ENCODE measurements at places on chromosomes 3 and 15. TPM values are rescaled to one million over a fixed set of nuclear protein-coding genes. Genes with fewer than 3 reads are reported as not detected.

Gene DTWD1
- 46.8 TPM for polyA plus RNA-seq

Gene ISLR
- polyA plus RNA-seq = 37.2 TPM

Gene VPS18
- polyA plus RNA-seq = 17.6 TPM

Gene KCNAB1
- 2.7 TPM for polyA plus RNA-seq

DNA sequence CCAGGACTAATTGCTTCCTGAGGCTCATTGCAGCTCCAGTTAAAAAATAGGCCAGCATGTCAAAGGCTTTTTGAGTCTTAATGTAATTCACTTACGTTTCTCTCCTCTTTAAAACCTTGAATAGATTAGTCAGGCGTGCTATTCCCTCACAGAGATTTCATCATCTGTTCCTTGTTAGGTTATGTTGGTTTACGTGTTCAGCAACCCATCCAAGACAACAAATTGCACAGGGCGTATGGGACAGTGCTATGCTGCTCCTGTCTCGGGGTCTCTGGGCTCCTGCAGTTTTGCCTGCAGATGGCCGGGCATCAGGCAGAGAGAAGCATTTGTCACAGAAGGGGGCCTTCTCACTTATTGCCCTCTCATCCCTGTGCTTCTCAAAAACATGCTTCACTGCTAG is 117.1 kb downstream of the CHDH start:
- DNase-seq = no peak

GRCh38 chr3:155739154-155739553 is 5.7 kb downstream of the PLCH1 start:
- no peak for DNase-seq

DNA sequence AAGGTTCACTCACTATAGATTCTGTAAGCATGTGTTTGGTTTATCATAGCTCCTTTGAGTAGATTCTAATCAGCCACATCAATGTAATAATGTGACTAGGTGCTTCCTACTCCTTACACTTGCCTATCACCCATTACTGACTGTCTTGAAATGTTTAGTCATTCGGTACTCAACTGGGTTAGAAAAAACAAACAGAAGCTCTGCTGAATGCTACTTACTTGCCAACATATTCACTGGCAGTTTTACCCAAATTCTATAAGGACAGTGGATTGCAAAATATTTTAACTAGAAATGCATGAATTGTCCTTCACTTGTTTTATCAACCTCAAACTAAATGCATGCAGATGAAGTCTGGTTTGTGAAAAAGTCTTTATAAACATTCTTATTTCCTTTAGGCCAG is 352.1 kb upstream of the ALCAM start:
- no peak for DNase-seq

Gene CCDC71
- polyA plus RNA-seq = 34.1 TPM

DNA sequence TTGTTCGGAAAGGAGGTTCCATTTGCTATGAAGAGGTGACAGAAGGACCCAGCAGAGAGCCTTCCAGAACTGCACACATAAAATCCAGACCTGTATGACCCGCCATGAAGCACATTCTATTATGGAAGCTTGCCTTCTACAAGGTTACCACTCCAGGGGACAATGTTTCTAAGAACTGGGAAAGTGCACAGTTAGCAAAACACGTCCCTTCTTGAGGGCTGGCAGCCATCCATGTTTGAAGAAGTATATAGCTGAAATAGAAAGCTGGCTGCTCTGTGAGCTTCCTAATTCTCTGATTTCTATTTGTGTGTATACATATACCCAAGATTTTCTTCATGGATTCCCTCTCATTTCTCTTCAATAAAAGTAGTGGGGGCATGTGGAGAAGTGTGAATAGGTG is 74.6 kb downstream of the CNTN3 start:
- no peak for DNase-seq

Gene IFT57
- polyA plus RNA-seq = 93.4 TPM

DNA sequence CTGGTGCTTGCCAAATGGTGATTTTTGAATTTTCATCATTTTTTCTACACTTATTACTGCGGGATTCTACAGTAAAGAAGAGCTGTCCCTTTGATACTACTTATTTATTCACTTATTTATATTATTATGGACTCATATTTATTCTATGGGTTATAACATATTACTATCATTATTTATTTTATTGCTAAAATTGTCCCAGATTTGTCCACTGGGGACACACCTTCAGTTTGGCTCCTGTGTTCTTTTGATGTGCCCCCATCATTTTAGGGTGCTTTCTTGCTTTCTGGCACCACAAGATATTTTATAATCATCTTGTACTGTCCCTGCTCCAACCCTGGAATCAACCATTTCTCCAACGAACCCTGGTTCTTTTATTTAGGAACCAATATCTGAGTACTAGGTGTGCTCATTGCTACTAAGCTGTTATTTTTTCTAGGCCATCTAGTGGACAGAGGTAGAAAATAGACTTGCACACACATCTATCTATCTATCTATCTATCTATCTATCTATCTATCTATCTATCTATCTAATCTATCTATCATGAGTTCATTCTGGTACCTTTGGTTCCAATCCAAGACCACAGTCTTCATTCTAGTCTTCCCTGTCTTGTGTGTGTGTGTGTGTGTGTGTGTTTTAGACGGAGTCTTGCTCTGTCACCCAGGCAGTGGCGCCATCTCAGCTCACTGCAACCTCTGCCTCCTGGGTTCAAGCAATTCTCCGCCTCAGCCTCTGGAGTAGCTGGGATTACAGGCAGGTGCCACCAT is 16.0 kb downstream of the SLC22A14 start:
- no peak for DNase-seq

DNA sequence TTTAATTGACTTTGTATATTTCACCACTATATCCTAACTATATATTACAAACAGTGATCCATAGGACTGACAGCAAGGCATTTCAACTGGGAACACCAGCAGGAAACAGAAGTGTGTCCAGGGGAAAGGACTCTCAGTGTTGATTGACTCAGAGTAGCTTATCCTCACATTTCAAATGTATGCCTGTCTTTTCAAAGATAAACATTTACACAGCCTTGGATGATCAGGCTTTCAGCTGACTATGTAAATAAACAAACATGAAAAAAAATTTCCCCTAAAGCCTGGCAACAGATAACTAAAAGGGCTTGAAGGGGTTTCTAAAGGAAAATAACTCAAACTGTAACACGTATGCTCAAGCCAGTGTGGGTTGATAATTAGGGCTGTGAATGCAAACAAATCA is 321.8 kb downstream of the TBC1D5 start:
- no peak for DNase-seq

DNA sequence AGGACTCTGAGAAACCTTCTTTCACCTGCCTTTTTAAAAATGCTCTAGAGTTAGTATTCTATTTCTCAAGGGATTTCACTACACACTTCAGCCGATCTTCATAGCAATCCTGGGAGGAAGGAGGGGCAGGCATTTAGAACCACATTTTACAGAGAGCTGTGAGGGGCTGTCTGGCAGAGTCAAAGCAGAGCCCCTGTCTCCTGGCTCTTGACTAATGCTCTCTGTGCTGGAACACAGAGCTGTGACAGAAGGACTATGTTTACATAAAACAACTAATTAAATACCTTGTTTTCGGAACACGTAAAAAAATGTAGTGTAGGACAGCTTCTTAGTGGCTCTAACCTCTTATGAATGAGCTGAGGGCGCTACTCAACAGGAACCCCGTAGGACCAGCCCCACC is 7.6 kb upstream of the SPTBN5 start:
- DNase-seq = no peak

DNA sequence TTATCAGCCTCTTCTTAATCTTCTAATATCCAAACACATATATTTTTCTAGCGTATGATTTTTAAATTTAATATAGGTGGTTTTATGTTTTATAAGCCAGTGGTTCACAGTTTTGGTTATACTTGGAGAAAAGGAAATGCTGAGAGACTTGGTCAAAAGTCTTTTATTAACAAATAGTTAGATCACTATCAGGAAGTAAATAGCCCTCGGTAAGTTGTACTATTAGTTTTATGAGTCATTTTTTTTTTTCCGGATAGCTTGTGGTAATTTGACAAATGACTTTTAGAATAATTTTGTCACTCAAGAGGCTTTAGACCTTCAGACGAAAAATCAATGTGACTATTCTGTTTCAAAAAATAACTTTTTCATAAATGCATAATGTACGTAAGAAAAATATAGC is 232.2 kb upstream of the ROBO1 start:
- DNase-seq = no peak

Gene PROK2
- polyA plus RNA-seq = not detected

- no peak for DNase-seq
Observed at GRCh38 chr3:153599685-153600084, 437.7 kb downstream of the RAP2B start.

DNA sequence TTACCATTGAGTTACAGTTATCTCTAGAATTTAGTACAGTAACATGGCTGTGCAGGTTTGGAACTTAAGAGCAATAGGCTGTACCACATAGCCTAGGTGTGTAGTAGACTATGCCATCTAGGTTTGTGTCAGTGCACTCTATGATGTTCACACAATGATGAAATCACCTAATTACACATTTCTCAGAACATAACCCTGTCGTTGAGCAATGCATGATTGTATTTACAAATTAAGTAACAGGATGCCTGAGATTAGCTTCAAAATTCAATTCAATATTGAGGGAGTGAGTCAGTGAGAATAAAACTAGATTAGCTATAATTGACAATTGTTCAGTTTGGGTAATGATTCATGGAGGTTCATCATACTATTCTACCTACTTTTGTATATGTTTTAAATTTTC is 633.8 kb downstream of the IGSF11 start:
- no peak for DNase-seq

Gene VEPH1
- 56.3 TPM for polyA plus RNA-seq

GRCh38 chr3:154588831-154589230 is 158.8 kb upstream of the GPR149 start:
- DNase-seq = no peak

Measured in left renal cortex interstitium (tissue), 4 donors.